NCI-H460 (cell line): ENCODE measurements at places on chromosomes 3 and 15. TPM values are rescaled to one million over a fixed set of nuclear protein-coding genes. Genes with fewer than 3 reads are reported as not detected.

- peak; percentile 20 for DNase-seq
Measured at GRCh38 chr3:18295171-18295920, 129.8 kb downstream of the SATB1 start.

- no peak for DNase-seq
Measured at GRCh38 chr3:170765419-170766078, 104.4 kb downstream of the RPL22L1 start.

- DNase-seq: peak; percentile 33
Measured at GRCh38 chr15:67025719-67026609, 39.4 kb upstream of the SMAD3 start.

GRCh38 chr15:65339920-65340319, 35.4 kb downstream of the RNU5B-1 start:
- no peak for DNase-seq

GRCh38 chr3:40309925-40310695, 603 bp downstream of the EIF1B start:
- DNase-seq: no peak

DNA sequence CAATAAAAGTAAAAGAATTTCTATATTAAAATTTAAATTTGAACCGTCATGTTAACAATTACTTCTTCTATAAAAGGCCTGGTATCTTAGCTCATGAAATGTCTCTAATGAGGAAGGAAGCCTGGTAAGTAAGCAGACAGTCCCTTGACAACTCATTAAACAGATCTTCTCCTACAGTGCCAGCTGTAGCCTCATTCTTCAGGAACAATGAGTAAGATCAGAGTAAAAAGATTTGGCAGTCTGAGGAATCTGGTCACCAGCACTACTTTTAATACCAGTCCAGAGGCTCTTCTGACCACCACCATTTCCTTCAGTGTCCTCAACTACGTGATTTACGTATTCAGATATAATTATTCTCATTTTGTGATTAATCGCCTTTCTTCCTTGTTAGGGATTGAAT, 955.0 kb upstream of the ALCAM start:
- DNase-seq: no peak

DNA sequence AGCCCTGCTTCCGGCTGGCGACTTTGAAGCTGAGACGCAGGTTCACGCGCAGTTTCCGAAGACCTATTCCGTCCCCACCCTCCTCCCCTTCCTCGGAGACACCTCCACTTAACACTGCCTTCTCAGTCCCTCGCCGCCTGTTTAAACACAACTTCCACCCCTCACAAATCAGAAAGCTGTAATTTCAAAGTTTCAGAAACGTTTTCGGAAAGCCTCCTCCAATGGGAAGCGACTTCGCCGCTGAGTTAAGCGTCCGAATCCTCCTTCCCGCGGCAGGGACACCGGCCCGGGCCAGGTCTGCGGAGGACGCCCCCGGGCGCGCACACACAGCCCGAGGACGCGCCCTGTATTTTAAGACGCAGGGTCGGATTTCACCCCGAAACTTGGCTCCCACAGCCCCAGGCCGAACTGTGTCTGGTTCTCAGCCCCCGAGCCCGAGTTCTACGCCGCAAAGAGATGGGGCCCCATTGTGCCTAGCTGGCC, 559 bp upstream of the LRRN1 start:
- DNase-seq: no peak

GRCh38 chr3:15646851-15647511, 45.4 kb downstream of the BTD start:
- peak; percentile 96 for DNase-seq

GRCh38 chr15:52558196-52558595, 10.6 kb downstream of the ARPP19 start:
- no peak for DNase-seq

DNA sequence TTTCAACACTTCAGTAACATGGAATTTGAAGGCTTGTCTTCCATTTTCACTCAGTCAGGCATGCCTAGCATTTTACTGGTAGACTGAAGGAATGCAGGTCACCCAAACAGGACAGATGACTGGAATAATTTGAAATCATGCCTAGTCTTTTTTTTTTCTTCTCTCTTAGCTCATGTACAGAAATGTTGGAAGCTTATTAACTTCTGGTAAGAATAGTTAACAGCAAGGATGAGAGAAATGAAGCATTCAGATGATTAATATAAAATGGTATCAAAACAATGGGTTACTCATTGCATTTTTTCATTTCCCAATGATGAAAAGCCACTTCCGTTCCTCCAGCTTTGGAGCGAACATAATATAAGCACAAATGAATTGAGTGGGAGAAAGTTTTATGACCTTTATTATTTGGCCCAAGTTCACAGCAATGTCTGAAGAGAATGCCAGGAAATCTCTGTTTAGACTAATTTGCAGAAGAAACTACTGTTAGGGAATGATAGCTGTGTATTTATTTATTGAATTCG, 431.6 kb upstream of the RASGRP1 start:
- no peak for DNase-seq

Gene SLC22A13
- total RNA-seq: 0.17 and 0.40 TPM in 2 replicates

Gene SNTN
- total RNA-seq: not detected in 2 replicates

Gene KIF7
- total RNA-seq: 1.9 and 2.6 TPM in 2 replicates

Gene FEZF2
- total RNA-seq: not detected in 2 replicates

Gene XCR1
- total RNA-seq: not detected in 2 replicates

Gene MCF2L2
- total RNA-seq: 0.57 and 1.2 TPM in 2 replicates

Gene GOLGA6A
- not detected in 2 replicates for total RNA-seq
